GM06990 (cell line): ENCODE measurements at places on chromosomes 1 and 21.

DNA sequence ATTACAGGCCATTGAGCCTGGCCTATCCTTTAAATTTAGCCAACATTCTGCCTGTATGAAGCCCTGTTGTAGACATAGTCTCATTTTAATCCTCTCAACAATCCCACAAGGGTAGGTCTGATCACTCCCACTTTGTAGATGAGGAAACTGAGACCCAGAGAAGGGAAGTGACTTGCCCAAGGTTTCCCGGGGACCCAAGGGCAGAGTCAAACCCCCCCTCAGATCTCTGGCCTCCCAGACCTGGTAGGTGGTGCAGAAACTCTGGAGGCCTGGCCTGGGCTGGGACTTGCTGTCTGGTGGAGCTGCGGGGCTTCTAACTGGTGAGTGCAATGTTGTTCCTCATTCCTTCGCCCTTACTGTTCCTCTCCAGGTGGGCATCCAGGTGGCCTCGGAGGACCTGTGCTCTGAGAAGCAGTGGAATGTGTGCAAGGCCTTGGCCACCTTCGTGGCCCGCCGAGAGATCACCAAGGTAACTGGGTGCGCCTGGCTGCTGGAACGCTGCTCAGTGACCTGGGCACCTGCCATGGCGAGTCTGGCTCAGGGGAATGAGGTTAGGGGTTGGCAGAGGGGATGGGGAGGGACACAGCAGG lies 29.7 kb downstream of the FAM151A start:
- no peak for DNase-seq

GRCh38 chr1:213996320-213997037 lies 8.7 kb downstream of the PROX1 start:
- no peak for DNase-seq

DNA sequence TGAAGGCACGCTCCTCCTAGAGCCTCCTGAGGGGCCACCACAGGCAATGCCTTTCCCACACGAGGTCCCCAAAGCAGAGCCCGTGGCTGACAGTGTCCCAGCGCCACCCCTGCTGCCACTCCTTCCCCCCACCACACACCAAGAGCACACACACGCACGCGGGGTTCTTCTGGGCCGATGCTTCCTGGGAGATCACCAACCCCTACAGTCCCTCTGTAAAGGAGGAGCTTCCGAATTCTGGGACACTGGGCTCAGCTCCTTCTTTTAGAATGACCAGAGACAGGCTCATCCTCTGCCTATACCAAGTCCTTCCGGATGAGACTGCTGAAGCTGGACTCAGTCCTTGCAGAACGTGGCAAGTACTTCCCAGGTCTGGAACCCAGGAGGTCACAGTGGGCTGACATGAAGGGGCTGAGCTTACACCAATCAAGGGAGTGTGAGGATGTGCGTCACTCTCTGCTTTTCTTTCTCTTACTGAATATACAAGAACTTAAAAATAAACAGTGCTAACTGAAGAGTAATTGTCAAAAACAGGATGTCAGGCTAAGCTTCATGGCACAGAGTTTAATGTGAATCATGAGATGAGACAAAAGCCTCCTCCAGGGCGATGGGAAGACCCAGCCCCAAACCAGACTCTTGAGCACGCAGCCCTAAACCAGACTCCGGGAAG lies 12.7 kb downstream of the SSU72 start:
- DNase-seq, result no peak

- no peak for DNase-seq
Measured at GRCh38 chr1:7572654-7573152, 198.4 kb upstream of the VAMP3 start.

DNA sequence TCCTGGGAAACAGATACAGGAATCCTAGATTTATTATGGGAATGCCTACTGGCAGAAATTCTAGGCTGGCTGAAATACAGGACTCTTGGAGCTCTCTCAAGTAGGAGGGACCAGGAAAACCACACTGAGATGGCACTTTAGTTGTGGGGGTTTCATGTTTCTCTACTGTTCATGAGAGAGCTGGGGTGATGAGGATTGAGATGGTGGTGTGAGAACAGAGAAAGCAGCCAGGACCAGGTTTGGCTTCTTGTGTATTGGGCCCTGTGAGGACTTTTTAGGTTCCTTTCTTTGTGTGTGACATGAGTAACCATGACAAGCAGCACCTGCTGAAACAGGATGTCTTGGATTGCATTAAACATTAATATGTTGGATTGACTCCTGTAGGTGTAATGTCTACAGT lies 4.9 kb downstream of the ARID1A start:
- DNase-seq, result no peak

DNA sequence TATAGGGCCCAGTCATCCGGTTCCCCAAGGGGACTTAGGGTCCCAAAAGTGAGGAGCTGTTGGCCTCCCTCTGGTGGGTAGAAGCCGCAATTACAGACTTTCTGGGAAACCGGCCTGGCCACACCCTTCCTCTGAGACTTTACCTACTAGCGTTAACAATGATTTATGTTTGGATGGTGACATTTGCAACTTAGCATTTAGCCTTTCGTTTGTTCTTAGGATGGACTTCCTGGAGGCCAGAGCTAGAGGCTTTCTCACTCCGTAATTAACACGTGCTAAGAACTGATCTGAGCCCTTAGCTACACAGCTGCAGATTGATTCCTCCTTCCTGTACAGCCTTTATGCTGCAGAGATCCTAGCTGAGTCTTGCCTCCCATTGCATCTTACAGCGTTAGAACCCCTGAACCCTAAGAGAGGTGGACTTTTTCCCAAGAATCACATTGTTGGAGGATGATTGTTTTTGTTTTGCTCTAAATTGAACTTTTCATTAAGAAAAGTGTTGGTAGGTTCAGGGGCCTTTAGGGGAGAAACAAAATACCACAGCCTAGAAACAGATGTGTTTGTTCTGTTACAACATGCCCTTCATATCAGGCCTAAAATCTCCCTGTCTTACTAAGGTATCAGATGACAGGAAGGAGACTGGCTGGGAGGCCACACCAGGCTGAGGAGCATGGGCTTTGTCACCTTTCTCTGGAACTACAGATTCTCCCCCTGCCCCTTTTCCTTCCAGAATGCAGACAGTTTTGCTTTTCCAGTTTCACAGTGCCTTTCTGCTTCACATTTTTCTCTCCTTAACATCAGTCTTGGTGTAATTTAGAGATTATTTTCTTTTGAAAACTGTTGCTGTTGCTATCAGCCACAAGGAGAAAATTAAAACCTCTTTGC lies 1.9 kb downstream of the S100A11 start:
- DNase-seq, result peak; percentile 60

DNA sequence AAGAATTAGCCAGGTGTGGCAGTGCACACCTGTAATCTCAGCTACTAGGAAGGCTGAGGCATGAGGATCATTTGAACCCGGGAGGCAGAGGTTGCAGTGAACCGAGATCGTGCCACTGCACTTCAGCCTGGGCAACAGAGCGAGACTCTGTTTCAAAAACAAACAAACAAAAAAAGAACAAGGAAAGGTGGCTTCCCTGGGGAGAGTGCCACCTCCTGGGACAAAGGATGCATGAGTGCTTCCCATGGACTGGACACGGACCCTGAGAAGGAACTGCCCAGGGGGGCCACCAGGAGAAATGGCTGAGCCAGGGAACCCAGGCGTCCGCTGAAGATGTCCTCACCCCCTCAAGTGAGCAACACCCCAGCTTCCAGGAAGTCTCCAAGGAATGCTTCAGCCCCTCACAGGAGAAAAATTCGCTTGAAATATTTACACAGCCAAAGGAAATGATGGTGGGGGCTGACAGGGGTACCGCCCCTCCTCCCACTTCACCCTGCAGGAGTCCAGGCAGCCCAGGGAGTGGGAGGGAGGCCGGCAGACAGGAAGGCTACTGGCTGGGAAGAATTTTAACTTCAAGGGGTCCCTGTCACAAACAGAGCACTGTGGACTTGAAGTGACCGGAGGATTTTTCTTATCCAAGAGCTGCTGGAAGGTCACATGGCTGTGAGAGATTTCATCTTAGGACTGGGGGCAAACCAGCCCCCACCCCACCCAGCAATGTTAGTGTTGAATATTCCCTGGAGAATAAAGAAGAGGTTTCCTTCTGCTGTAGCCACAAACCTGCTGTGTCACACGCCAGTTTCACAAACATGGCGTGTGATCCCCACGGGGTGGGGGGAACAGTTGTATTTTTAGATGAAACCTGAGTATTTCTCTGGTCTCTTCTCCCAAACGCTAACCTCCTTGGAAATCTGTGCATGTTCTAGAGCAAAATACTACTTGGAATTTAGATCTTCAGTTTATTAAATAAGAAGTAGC lies 90.8 kb upstream of the SLC25A33 start:
- no peak for DNase-seq

GRCh38 chr1:78333502-78333901 lies 157.3 kb upstream of the PTGFR start:
- peak; percentile 4 for DNase-seq

- DNase-seq, result no peak
Measured at GRCh38 chr1:42136466-42136865, 16.7 kb upstream of the GUCA2B start.

GRCh38 chr1:44694863-44695478 lies 20.5 kb downstream of the ARMH1 start:
- peak; percentile 68 for DNase-seq

GRCh38 chr1:22922640-22923039 lies 50.0 kb downstream of the LACTBL1 start:
- DNase-seq, result no peak

GRCh38 chr1:70503358-70503757 lies 92.3 kb downstream of the CTH start:
- no peak for DNase-seq
